ENCODE measurements at places on chromosomes 2 and 18.

DNA sequence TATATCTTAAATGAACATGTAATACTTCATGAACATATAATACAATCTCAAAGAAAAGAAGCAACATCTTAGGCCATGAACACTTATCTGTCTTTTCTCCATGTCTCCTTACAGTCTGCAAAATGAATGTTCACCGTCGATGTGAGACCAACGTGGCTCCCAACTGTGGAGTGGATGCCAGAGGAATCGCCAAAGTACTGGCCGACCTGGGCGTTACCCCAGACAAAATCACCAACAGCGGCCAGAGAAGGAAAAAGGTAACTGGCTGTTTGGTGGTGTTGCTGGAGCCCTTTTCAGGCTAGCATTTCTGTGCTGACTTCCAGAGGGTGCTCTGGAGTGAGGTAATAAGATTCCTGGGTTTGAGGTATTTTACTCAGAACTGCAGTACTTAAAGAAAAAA lies 295.9 kb upstream of the EPAS1 start:
- no peak for DNase-seq

- DNase-seq = no peak
Observed at GRCh38 chr18:76953583-76954233, 131.4 kb downstream of the ZNF236 start.

GRCh38 chr2:236051351-236051750 lies 116.8 kb downstream of the GBX2 start:
- DNase-seq = no peak

DNA sequence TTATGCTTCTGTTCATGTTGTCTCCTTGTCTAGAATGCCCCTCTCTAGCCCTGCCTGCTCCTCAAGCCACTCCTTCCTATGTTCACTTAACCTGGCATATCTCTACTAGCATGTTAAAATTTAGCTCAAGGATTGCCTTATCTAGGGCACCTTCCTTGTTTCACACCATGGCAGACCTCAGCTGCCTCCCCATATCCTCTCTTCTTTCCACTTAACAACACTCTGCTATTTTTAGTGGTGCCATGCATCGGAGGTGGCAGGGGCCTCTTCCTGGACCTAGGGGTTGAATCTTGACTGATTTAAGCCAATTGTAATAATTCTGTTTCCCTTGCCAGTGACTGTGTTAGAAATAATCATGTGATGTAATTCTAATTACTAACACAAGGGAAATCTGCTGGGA lies 36.9 kb upstream of the FAM98A start:
- DNase-seq = no peak

DNA sequence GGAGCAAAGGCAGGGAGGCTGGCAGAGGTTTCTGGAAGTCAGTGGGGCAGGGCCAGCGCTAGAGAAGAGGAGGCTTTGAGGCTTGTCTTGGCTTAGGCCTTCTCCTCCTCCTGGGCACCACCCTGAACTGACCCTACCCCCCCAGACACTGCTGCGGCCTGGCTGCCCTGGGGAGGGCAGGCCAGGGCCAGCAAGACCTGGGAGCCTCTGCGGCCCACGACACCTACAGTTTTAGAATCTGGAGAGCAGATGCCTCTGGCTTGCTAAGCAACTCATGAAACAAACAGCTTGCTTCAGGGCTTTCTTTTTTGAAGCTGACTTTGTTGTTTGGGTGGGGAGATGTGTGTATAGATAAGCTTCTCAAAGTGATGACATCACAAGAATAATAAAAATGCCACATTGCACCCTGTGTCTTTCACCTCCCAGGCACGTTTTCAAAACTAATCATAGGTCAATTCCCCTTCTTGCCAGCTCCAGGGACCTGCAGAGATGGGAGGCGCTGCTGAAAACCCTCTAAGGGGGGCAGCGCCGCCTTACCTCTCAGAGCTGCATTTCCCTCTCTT lies 46.2 kb upstream of the SMAD7 start:
- no peak for DNase-seq

DNA sequence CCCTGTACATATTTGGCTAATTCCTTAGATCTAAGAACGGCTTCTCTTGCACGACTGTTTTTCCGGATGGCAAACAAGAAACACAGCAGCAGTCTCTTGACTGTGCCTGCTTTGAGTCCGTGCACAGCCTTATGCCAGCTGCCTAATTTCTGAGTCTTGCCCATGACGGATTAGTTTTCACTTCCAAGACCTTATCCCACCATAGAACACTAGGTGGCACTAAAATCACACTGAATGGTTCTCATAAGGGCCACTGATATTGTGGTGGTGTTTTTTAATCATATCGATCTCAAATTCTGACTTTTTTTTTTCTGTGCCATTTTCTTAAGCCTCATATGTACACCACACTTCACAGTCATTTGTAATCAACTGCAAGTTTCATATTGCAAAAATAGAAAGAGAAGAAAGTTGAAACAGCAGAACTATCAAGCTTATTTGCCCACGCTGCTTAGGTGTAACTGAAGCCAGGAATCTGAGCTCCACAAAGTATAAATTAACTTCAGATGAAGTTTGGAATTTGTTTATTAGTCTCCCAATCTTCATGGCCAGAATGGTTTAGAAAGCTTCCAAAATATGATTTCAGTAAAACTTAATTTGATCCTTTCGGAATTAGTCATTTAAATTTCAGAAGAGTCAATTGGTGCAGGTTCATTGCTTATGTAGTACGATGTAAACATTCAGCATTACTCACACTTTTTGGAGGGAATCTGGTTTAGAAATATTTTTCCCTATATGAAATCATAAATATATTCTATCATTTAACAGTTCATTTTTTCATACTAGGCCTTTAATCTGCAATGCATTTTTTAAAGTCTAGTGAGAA lies 45.5 kb upstream of the SCN7A start:
- no peak for DNase-seq

DNA sequence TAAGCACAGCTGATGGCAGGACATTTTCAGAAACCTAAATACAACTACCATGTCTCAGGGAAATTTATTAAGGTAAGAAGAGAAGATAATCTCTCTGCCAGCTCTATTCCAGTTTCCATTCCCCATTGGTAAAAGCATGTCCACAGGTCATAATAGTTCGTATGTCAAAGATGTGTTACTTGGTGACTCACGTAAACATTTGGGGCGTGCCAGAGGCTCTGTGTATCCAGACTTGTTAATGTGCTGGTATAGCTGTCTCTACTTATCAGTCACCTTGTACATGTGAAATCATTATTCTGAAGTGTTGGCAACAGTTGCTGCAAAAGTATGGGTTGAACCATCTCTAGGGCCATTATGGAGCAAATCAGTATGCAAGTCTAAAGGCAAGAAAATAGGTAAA lies 1345.1 kb downstream of the SUCLG1 start:
- DNase-seq = no peak

- DNase-seq = no peak
Observed at GRCh38 chr2:179691235-179691634, 170.2 kb downstream of the ZNF385B start.

DNA sequence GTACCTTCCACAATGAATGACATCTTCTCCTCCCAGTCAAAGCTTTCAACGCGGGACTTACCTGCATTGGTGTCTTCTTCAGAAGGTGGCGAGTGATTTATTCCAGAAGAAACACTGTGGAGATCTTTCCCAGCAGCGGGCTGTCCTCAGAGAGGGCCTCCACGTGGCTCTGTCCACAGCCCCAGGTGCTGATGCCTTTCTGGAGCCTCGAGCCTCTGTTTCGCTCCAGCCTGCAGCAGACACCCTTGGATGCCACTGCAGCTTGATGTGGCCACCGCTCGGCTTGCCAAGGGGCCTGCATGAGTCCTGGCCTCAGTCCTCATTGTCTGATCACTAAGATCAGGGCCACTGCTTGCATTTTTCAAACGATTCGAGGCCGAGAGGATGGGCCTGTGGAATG lies 46.6 kb upstream of the GALR1 start:
- DNase-seq = no peak
